B cell (primary cell): ENCODE measurements at places on chromosomes 3 and 15. TPM values are rescaled to one million over a fixed set of nuclear protein-coding genes. Genes with fewer than 3 reads are reported as not detected.

GRCh38 chr3:188185717-188186251, 31.8 kb downstream of the LPP start:
- peak; percentile 45 for DNase-seq

DNA sequence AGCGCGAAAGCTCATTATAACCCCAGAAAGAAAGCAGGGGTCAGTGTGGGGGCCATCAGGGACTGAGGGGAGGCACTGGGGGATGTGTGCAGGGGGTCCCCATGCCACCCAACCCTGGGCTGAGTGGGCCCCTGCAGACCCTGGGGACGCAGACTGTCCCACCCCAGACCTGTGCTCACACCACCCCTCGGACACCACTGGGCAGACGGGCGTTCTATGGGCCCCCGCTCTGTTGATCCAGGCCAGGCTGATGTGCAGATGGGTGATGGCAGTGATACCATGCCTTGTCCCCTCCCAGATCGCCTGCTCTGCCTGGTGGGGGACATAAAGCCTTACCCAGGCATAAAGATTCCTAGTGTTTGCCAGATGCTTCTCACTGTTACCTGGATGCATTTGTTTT, 259.7 kb upstream of the TLE3 start:
- DNase-seq: no peak

GRCh38 chr3:42501681-42502428, 588 bp upstream of the VIPR1 start:
- peak; percentile 69 for DNase-seq

DNA sequence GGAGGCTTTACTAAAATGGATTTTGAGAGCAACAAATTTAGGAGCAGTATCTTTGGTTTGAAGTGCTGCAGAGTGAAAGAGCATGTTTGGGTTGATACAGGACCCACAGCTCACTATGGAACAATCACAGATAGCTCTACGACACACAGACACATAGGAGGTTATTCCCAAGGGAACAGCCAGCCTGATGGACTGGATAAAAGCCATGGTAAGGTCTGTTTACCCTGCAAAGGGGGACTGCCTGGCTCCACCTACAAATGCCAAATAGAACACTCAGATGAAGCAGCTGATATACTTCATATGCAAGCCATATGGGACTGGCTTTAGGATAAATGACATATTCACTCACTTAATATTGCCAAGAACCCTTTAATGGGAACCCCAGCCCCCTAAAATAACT, 75.4 kb downstream of the CDC25A start:
- DNase-seq: no peak

DNA sequence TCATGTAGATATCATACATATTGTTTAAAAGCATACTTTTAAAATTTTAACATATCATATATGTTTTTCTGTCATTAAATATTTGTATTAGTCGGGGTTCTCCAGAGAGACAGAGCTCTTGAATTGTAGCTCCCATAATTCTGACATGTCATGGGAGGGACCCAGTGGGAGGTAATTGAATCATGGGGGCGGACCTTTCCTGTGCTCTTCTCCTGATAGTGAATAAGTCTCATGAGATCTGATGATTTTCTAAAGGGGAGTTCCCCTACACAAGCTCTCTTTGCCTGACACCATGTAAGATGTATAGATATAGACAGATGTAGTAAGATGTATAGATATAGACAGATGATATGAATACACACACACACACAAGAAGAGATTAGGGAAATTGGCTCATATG, 161.2 kb upstream of the ABI3BP start:
- no peak for DNase-seq

DNA sequence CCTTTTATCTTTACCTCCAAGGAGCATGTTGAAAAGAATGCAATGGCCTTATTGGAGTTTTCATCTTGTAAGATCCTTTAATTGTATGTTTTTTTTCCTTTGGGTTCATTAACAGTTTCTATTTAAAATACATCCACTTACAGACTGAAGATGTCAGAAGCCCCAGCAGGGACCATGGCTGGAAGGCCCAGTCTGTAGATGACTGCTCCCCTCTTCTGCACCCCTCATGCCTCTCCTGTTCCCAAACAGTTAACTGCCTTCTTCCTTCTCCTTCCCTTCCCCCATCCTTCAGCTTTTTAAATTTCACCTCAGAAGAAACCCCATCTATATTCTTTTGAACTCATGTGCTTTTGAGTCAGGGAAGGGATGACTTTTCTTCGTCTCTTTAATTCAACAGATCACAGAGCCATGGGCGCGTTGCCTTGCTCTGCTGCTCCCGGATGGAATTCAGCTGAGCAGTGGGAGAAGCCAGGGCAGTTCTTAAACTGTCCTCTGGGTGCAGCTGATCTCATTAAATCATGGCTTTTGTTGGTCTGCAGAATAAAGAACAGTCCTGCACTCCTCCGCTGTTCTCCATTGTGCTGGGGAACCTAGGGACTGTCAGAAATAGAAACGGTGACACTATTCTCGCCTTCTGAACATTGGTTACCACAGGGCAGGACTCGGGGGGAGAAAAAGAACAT, 71.5 kb upstream of the EIF1B start:
- DNase-seq: no peak

- peak; percentile 55 for DNase-seq
Observed at GRCh38 chr3:47578691-47579632, at the start of gene CSPG5. Gene CSPG5, minus strand, starts transcription at chr3:47578865. Its CDS starts 172 bp downstream, at chr3:47578693.

DNA sequence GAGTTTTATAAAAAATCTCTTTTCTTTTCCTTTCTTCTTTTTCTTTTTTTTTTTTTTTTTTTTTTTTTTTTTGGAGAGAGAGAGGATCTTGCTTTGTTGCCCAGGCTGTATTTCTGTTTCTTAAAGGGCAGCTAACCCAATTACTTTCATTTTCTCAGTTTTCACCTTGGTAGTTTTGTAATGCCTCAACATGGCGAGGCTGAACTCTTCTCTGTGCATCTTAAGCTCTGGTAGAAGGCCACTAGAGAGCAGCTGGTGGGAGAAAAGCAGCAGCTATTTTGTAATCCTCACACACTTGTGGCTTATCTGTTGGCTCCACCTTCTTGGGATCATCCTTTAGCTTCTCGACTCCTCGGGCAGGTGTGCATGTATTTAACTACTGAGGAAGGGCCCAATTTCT, 152.2 kb upstream of the MEIS2 start:
- DNase-seq: no peak

DNA sequence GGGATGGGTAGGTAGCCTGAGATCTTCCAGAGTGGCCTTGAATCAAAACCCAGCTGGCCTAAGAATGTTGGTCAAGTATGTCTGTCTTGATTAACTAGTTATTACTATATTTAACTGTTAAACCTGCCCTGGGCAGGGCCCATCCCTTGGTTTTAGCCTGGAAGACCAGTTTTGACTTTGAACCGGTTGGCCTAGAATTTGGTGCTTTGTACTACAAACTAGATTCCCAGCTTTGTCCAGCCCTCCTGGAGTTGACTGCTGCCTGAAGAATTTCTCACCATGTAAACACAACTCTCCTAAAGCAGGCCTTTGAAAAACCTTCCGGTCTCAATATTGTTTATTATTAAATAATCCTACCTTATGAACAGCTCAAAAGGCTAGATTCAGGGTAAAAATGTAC, 16.0 kb downstream of the C15orf62 start:
- DNase-seq: no peak

GRCh38 chr3:2837910-2838309, 272.3 kb downstream of the IL5RA start:
- DNase-seq: no peak

DNA sequence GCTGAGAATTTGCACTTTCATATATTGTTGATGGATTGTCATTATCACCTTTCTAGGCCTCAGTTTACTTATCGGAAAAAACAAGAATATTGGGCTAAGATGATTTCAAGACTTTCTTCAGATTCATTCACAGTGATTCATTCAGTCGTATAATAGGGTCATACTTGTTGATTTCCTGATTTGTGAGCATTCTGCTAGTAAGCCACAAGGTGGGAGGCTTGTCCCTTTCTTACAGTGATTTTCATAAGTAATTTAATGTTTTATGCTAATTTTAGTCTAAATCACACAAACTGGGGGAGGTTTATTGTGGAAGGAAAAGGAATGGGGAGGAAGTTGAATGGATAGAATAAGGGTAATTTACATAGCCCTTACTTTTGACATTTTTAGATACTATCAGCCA, 126.8 kb upstream of the GOLGA6L4 start:
- no peak for DNase-seq

DNA sequence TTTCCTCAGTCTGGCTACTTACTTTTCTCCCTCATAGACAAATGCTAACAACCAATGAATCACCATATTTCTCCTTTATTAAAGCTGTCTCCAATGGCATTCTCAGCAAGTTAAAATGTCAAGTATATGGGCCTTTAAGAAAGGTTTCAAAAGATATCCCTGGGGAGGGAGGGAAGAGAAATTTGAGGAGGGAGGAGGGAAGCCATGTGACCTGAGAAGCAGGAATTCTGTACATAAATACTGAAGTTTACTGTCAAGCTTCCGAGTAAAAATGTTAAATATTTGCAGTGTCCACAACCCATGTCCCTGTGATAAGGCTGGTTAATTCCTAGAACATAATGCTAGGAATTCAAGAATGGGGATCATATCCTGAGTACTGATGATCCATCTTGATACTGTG, 175.9 kb downstream of the CNTN4 start:
- no peak for DNase-seq

- DNase-seq: peak; percentile 61
Observed at GRCh38 chr3:157067114-157067513, 92.8 kb downstream of the CCNL1 start.

DNA sequence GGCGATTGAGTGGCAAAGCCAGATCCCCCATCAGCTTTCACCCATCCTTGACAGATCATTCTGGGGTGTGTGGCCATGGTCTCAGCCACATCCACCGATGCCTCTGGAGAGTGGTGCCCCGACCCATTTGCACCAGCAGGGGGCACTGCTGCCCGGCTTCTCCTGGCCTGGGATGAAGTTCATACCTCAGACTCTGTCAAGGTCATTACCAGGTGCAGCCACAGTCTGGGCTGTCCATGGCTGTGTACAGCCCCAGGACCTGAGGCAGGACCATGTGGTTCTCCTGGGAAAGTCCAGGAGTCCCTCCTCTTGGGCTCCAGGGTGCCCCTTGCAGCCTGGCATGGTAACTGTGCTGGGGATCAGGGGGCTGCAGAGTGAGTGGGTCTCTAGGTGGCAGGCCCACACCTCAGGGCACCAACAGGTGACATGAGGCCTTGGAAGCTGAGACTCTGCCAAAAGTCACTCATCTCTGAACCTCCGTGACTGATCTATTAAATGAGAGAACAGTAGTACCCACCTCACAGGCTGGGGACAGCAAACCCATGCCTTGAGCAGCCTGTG, 67.2 kb downstream of the CACNA2D2 start:
- peak; percentile 73 for DNase-seq

ST3GAL6 gene
- total RNA-seq: not detected in 2 replicates

KCNMB3 gene
- 5.7 and 6.1 TPM in 2 replicates for total RNA-seq

IQCF5 gene
- not detected in 2 replicates for total RNA-seq

TNNC1 gene
- total RNA-seq: 1.1 TPM in 1 of 2 replicates, not detected in the other

TPRG1 gene
- total RNA-seq: 0.39 and 0.41 TPM in 2 replicates

FSTL1 gene
- total RNA-seq: not detected in 2 replicates

CACNA1D gene
- total RNA-seq: 0.07 TPM in 1 of 2 replicates, not detected in the other

COX17 gene
- total RNA-seq: 47.8 and 49.1 TPM in 2 replicates

ZMYND10 gene
- 1.8 and 3.3 TPM in 2 replicates for total RNA-seq

SLC6A20 gene
- 0.32 TPM in 1 of 2 replicates, not detected in the other for total RNA-seq

OCA2 gene
- total RNA-seq: 0.12 TPM in 1 of 2 replicates, not detected in the other

FGF12 gene
- total RNA-seq: 0.17 TPM in 1 of 2 replicates, not detected in the other

HMG20A gene
- 62.3 and 63.5 TPM in 2 replicates for total RNA-seq

TMEM207 gene
- not detected in 2 replicates for total RNA-seq
